ENCODE measurements at places on chromosomes 11 and 22.
A peak's percentile ranks its signal among the peaks of the same experiment; 100 is the strongest.

DNA sequence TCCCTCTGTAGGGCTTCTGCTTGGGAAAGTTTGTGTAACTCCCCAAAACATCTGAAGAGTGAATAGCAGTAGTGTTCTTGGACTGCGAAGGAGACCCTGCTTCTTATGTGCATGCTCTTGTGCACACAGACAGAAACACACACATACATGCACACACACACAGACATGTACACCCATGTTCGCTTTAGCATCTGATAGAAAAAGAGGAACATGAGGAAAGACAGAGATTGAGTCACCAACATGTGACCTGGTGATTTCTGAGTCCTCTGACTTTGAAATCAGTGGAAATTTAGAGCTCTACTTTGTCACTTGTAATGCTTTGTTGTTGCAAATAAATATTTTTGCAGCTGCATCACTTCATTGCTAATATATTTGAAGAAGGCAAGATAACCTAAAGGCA is 23.8 kb downstream of the CD44 start:
- DNase-seq, result peak; percentile 81

DNA sequence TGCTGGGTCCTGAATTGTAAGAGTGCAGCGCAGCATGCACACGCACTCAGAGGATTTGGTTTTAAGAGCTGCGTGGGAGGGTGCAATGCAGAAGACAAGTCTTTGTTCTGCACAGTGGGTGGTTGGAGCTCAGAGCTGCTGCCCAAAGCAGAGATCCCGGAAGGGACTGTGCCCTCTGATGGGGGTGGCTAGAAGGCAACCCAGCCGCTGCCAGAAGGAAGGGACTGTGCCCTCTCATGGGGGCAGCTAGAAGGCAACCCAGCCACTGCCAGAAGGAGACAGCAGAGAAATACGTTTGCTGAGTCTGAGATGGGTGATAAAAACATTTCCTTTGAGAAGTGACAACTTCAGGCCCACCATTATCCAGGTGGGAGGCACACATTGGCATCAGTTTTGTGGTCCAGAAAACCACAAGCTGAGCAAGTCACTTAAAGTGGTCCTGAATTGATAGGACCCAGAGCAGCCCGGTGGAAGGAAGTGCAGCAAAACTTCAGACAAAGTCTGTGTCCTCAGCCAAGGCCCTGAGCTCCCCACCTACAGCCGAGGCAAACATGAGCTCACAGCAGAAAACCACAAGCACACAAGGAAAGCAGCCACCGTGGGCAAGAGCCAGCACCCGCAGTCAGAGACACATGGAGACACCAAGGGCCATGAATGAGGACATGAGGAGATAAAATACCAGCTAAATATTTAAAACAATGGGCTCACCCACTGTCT is 4.3 kb downstream of the KRTAP5-6 start:
- no peak for DNase-seq

- DNase-seq, result no peak
These were observed 36.2 kb upstream of the RAPSN start for GRCh38 chr11:47485107-47485506.

DNA sequence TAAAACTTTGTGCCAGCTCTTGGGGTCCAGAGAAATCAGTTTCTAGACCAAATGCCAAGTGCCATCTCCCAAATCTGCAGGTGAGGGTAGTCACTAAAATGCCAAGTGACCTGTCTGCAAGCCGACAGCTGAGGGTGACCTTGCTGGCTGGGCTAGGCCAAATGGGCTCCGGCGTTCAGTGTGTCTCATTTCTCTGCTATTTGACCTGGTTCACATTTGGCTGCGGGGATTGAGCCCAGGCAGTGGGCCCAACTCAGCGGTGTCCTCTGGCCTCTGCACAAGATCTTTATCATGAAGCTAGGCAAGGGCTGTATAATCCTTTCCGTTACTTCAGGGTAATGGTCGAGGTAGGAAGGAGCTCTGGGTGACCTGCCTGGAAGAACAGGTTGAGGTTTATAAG is 87.5 kb downstream of the SNX19 start:
- no peak for DNase-seq

DNA sequence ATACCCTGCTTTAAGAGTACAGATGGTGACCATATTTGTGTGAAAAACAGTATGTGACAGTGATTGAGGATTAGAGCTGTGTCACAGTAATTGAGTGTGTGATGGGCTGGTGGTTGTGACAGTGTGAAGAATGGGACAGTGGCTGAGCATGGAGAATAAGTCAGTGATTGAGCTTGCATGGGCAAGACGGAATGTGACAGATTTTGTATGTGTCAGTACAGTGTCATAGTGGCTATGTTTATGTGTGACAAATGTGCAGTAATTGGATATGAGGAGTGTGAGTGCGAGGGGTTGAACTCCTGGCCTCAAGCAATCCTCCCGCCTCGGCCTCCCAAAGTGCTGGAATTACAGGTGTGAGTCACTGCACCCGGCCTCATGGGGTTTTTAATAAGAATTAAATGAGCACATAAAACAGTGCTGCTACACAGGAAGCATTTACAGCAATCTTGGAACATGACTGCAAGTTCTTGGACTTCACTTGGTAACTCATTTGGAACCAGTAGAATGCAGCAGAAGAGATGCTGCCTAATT is 583 bp upstream of the RRAS2 start:
- DNase-seq, result no peak

DNA sequence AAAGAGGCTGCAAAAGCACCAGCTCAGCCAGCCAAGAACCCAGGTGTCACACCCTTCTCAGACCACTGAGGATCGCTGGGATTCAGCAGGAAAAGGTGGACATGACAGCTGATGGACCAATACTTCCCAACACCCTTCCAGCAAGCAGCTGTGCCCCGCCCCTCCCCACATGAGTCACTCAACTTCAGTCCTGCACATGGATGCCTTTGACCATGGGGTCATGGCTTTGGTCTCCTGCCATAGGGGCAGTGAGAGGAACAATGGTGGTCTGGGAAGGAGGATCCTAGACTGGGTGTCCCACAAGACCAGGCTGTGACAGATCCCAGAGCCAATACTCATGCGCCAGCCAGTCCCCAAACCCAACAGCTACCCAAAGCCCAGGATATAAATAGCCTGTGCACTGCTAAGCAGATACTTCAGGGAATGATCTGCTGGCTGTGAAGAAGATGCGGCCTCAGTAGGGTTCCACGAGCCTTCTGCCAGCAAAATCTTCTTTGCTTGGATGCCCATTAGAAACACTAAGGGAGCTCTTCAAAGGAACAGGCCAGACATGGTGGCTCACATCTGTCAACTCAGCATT is 5.5 kb upstream of the RGL4 start:
- peak; percentile 13 for DNase-seq

DNA sequence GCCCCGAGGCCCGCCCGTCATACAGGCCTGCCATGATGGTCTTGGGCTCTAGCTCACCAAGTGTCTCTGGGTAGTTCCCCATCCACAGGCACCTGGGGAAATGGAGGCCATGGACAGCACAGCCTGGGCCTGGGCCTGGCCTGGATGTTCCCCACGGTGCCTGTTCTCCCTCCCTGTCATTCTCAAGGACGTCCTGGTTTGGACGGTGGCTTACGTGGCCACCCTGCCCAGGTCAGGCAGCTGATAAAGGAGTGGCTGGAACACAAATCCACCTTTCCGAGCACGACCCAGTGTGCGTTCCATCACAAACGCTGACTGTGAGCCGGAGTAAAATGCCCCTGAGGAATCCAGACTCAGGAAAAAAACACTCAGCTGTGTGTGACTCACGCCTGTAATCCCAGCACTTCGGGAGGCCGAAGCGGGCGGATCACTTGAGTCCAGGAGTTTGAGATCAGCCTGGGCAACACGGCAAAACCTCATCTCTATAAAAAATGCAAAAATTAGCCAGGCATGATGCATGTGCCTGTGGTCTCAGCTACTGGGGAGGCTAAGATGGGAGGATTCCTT is 41.2 kb upstream of the TESMIN start:
- DNase-seq, result peak; percentile 78

DNA sequence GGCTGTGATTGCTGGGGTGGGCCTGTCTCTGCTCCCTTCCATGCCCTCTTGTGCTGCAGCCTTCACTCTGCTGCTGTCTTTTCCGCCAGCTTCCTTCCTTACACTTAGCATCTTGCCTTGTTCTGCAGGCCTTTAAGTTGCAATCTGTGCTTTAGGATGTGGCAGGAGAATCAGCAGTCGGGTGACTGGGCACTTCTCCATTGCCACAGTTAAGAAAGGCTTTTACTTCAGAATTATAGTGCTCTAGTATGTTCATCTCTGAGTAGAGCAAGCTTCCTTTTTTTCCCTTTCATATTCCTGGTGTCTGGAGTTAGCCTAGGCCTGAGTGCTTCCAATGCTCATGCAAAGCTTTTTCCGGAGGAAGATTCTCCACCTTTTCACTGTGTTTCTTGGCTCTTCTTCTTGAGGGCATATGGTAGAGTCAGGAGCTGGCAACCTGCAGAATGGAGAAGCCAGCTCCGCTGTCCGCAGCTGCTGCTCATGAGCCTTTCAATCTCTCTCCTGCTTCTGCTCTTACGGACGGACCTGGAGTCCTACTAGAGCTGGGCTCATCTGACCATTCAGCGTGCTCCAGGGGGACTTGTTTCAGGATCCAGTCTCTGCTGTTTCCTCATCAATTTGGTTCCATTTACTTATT is 20.2 kb downstream of the PPP6R2 start:
- no peak for DNase-seq

- peak; percentile 66 for DNase-seq
These were observed 54.3 kb downstream of the TSPAN18 start for GRCh38 chr11:44780940-44781631.

Data from mesenchymal stem cell (in vitro differentiated cells and primary cell).